ENCODE measurements at places on chromosomes 7 and 10.

- DNase-seq = no peak
These were observed 41.0 kb upstream of the C10orf120 start for GRCh38 chr10:122740640-122741039.

DNA sequence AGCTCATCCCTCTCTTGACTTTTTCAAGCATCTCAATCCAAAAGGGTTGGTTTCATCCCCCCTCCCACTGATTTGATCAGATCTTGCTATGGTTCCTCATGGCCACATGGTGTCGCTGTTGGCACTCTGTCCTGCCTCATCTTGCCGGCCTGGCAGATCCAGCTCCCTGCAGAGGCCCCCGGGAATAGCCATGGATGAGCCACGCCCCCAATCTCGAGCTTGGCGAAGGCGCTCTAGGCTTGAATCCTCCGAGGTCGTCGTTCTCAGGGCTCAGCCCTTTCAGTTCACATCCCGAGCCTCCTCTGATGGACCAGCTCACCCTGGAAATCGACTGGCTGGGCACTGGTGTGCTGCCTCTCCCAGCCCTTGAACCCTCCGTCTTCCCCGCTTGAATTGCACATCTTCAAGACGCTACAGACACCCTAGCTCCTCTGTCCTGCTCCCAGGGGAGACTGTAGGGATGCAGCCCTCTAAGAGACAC lies 628.7 kb downstream of the TYW1 start:
- peak; percentile 75 for DNase-seq

- no peak for DNase-seq
These were observed 133.4 kb upstream of the PTN start for GRCh38 chr7:137476937-137477336.

GRCh38 chr7:43834463-43835251 lies 34.7 kb downstream of the MRPS24 start:
- DNase-seq = no peak

DNA sequence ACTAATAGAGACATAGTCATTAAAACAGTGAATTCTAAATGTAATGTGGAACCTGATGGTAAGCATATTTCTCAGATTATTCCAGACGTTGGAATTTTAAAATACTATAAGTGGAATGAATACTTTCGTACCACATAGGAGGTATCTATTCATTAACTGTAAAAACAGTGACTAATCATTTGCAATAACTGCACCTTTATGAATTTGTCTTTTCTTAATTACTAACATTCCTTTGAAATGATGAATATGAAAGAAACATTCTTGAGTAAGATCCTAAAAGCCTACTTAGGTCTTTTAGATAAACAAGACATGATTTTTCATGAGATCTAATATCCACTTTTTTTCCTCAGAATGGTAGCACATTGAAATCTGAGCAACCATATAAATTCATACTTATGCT lies 549.0 kb upstream of the LRRN3 start:
- no peak for DNase-seq

- DNase-seq = no peak
These were observed 71.1 kb downstream of the CXCL12 start for GRCh38 chr10:44313761-44314165.

- no peak for DNase-seq
These were observed 73.2 kb downstream of the RHOBTB1 start for GRCh38 chr10:60870803-60871202.

DNA sequence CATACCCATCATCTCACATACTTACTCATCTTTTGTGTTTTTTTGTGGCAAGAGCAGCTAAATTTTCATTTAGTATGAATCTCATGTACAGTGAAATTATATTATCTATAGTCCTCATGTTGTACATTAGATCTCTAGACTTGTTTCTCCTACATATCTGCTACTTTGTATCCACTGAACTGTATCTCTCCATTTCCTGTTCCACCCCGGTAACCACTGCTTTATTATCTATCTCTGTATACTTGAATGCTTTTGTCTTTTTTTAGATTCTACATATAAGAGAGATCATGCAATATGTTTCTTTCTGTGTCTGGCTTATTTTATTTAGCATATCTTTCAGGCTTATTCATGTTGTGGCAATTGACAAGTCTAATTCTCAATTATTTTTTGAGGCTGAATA lies 125.1 kb downstream of the ANKRD7 start:
- no peak for DNase-seq

- DNase-seq = no peak
These were observed 57.8 kb downstream of the GAD2 start for GRCh38 chr10:26274391-26274790.

- no peak for DNase-seq
These were observed 12.9 kb downstream of the BHLHA15 start for GRCh38 chr7:98223898-98224700.

- DNase-seq = peak; percentile 63
These were observed 80.0 kb downstream of the C7orf25 start for GRCh38 chr7:42831718-42832522.

Data from GM23338 (cell line).